ENCODE measurements at places on chromosomes 1 and 21. TPM values are rescaled to one million over a fixed set of nuclear protein-coding genes. Genes with fewer than 3 reads are reported as not detected.

Gene RHEX
- not detected for total RNA-seq

Gene PLPP3
- 851 TPM for total RNA-seq

Gene PPM1J
- total RNA-seq = 1.6 TPM

Gene RAP1GAP
- total RNA-seq = 0.16 TPM

Gene PLA2G2C
- total RNA-seq = not detected

Gene HTR6
- 0.12 TPM for total RNA-seq

Gene FBXO28
- total RNA-seq = 31.7 TPM

Gene PKLR
- total RNA-seq = under 0.01 TPM

Gene FOXD2
- 0.24 TPM for total RNA-seq

Gene PRAMEF27
- total RNA-seq = not detected

Gene NCAM2
- total RNA-seq = 2.4 TPM

Gene OR2L13
- total RNA-seq = not detected

Gene OVAAL
- not detected for total RNA-seq

Gene PCAT6
- total RNA-seq = not detected

Gene ZNF593OS
- total RNA-seq = not detected

Gene LY9
- not detected for total RNA-seq

Gene GPR153
- total RNA-seq = 15.1 TPM

Gene PRELP
- total RNA-seq = 2.4 TPM

Gene PADI4
- not detected for total RNA-seq

Gene DENND2D
- total RNA-seq = 10.0 TPM

Gene RXFP4
- total RNA-seq = not detected

Gene TIE1
- total RNA-seq = not detected

Gene ELAPOR1
- total RNA-seq = 0.85 TPM

Gene TRIM46
- total RNA-seq = 7.4 TPM

Gene AQP10
- total RNA-seq = not detected

Gene KCNA2
- total RNA-seq = not detected

Gene DEPDC1
- total RNA-seq = 1.5 TPM

Gene TNFRSF1B
- total RNA-seq = 29.3 TPM

Gene ADGRB2
- total RNA-seq = 4.6 TPM

Gene THEMIS2
- 9.7 TPM for total RNA-seq

Gene ALX3
- total RNA-seq = 1.9 TPM

Gene TRIM67
- total RNA-seq = under 0.01 TPM

Gene CCDC27
- total RNA-seq = not detected

Gene TFF1
- not detected for total RNA-seq

Gene KCNC4
- 1.6 TPM for total RNA-seq

Gene TFF2
- total RNA-seq = not detected

Gene GREM2
- 4.3 TPM for total RNA-seq

Gene OPTC
- total RNA-seq = not detected

Gene TDRD5
- total RNA-seq = not detected

Gene GUCA2A
- total RNA-seq = not detected

Gene ITSN1
- total RNA-seq = 61.8 TPM

Gene IL22RA1
- not detected for total RNA-seq

Gene S100A7A
- not detected for total RNA-seq

Gene FCRL5
- total RNA-seq = not detected

Gene IGSF9
- under 0.01 TPM for total RNA-seq

Data from hair follicle dermal papilla cell (primary cell).